ENCODE measurements at places on chromosomes 13 and 19.

DNA sequence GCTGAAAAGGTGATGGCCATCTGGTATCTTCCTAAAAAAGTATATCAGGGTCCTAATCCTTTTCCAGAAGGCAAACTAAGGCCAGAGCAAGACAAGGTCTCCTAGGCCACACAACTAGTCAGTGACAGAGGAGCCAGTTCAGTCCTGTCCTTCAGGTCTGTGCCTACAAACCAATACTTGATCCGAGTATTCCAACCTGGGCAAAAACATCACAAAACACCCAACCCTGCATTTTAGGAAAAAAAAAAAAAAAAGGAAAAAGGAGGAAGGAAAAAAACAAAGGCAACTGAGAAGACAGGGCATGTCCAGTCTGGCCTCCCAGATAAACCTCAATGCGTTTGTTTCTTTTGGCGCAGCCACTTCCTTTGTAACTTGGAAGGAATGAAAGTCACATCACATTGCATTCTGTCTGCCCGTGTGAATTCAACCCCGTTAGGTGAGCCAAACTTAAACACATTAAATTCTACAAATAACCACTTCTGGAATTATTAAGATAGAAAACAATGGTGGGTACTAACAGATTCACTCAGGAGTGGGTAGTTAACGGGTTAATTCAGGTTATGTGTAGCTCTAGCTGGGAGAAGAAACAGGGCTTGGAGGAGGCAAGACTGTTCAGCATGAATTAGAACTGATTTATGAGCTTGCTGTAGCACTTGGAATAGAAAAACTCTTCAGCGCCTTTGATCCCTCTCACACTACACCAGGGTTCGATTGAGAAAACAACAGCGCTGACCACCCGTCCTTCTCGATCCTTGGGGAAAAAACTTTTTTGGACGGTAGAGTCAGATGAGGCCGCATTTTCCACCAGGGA lies 43.0 kb upstream of the HNRNPA1L2 start:
- peak; percentile 65 for DNase-seq

GRCh38 chr19:35118268-35119020 lies 2.8 kb downstream of the FXYD3 start:
- no peak for DNase-seq

GRCh38 chr19:55644842-55645511 lies 1.5 kb downstream of the ZNF581 start:
- no peak for DNase-seq

GRCh38 chr13:80655778-80656511 lies 315.0 kb upstream of the SPRY2 start:
- DNase-seq, result peak; percentile 24

DNA sequence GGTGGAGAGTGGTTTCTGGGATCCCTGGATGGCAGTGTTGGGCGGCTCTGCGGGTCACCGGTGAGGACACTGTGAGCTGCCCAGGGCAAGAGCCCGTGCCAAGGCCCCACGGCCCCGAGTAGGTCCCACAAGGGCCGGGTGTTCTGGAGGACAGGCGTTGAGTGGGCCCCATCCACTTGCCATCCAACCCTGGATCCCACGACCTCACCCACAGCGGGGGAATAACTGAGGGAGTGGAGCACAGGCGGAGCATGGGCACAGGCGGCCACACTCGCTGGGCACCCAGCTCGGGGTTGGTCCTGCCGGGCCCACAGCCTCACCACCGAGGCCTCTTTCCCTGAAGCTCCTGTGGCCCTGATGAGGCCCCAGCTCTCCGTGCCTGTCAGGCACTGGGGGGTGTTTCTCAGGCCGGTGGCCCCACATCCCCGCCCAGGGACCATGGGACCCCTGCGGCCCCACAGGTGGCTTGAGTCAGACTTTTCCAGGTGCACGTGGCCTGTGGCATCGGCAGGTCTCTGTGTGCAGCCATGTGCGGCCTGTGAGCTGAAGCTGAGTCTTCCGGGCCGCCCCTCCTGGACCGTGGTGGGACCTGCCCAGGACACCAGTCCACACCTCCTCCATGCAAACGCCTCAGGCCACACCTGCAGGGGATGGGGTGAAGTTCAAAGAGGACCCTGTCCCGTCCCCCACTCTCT lies 16.6 kb downstream of the TMEM255B start:
- DNase-seq, result peak; percentile 36

- no peak for DNase-seq
Observed at GRCh38 chr13:46617229-46617721, 64.3 kb downstream of the LRCH1 start.

DNA sequence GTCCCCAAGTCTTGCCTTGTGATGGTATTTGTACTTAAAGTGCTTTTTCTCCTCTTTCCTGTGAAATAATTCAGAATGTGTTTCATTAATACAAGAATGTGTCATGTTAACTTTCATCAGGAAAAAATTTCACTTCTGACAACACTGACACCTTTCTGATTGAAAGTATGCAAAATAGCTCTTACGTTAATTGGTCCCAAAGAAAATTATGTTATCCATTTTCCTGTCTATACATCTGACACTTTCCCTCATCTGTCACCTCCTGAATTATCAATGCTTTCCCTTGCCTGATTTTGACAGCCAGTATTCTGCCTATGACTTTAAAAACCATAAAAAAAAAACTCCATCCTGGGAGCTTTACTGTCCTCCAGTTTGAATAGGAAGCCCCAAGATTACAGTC lies 336.5 kb downstream of the ATP8A2 start:
- no peak for DNase-seq

DNA sequence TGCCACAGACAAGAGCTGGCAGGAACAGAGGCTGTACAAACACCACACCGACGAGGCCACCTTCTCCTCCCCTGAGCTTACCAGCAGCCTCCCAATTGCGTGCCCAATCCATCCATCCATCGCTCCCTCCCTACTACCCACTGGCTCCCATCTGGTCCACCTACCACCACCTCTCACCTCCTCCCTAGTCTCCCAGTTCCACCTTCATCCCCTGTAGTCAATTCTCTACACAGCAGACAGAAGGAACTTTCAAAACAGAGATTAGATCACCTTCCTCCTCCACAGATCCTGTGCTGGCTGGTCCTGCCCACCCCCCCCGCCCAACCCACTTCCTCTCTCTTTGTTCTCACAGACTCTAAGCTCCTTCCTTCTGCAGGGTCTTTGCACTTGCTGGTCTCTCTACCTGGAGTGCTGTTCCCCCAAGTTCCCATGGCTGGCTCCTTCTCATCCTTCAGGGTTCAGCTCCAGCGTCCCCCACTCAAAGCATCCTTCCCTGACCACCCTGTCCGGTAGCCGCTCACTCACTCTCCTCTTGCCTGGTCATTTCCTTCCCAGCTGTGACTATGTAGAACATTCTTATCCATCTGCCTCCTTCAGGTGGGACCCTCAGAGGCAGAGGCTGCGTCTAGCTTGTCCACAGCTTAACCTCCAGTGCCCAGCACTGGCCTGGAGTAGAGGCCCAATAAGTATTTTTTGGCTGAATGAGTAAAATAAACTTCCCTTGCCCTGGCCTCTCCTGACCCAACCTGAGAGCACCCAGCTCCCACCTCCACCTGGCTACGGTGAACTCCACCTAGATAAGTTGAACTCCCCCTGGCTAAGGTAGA lies 23.0 kb downstream of the PIN1 start:
- no peak for DNase-seq

DNA sequence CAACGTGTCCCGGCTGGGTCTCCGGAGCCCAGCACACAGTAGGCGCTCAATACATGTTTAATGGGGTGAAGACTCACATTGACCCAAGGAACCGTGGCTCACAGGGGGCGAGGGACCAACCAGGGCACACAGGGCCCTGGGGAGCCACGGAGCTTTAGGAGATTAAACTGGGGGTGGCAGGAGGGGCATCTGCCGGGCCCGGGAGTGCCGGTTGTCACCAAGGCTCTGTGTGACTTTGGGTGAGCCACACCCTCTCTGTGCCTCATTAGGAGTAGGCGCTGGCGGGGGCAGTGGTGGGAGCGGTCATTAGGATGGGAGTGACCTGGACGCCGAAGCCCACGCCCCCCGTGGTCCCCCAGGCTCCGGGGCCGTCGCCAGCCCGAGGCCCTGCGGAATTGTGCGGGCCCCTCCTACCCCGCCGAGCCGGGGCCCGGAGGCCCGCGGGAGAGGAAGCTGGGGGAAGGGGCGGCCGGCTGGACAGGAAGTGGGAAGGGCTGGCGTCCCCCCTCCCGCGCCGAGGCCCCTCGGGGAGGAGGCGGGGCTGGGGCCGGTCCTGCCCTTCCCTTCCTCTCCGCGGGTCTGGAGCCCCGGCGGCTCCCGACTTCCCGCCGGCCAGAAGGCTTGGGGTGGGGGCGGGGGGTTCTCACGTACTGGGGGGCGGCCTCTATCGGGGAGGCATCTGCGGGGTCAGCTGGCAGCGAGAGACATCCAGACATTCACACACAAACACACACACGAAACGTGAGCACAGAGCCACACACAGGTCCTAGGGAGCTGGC lies 1.8 kb upstream of the SSBP4 start:
- DNase-seq, result peak; percentile 90

GRCh38 chr13:27269114-27269665 lies 1.4 kb upstream of the RASL11A start:
- peak; percentile 32 for DNase-seq

GRCh38 chr13:109971456-109972090 lies 185.2 kb upstream of the IRS2 start:
- no peak for DNase-seq

GRCh38 chr13:75365724-75366173 lies 116.2 kb downstream of the TBC1D4 start:
- no peak for DNase-seq

DNA sequence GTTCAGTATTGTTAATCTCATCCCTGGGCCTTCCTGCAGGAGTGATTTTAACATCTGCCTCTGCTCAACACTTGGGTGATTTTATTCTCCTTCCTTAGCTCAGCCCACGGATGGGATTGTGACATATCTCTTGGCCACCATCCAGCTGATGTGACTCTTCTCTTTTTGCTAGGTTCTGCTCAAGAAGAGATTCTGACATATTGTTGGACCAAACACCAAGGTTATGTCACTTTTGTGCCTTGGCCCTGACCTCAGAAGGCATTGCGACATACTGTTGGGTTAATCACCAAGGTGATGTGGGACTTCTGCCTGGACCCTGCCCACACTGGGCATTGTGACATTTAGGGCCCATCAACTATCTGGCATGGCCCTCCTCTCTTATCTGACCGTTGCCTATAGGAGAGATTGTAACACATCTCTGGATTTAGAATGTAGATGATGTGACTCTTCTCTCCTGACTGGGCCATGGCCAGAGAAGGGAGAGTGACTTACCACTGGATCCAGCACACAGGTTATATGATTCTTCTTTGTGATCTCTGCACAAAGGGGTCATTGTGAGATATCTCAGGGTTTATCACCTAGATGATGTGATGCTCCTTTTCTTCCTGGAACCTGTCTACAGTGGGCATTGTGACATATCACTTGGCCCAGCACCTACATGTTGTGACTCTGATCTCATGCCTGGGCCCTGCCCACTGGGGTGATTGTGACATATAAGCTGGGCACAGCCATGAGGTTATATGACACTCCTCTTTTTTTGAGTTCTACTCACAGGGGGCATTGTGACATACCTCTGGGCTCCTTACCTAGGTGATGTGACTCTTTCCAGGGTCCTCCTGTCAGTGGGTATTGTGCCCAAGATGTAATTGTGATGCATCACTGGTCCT lies 88.8 kb downstream of the ZNF429 start:
- DNase-seq, result no peak

GRCh38 chr13:110354123-110354627 lies 47.1 kb downstream of the COL4A2 start:
- DNase-seq, result no peak

- peak; percentile 9 for DNase-seq
Observed at GRCh38 chr19:45253396-45254027, 2.4 kb downstream of the MARK4 start.

DNA sequence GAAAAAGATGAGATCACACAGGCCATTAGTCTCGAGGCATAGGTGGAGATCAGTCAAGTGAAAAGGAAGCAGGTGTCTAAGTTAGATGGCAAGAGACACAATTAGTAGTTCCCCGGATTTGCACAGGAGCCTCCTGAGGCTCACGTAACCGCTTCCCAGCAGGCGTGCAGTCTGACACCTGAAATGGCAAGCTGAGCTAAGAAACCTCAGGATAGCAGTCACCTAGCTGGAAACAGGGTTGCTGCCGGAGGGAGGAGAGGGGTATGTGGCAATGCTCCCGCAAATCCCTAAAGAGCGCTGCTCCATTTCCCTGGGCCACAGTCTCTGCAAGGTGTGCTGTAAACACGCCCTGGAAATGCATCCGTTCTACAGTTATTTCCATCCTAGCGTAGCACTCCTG lies 1151.0 kb downstream of the DIAPH3 start:
- DNase-seq, result no peak

- no peak for DNase-seq
Observed at GRCh38 chr13:21549633-21550032, 54.3 kb downstream of the MICU2 start.

DNA sequence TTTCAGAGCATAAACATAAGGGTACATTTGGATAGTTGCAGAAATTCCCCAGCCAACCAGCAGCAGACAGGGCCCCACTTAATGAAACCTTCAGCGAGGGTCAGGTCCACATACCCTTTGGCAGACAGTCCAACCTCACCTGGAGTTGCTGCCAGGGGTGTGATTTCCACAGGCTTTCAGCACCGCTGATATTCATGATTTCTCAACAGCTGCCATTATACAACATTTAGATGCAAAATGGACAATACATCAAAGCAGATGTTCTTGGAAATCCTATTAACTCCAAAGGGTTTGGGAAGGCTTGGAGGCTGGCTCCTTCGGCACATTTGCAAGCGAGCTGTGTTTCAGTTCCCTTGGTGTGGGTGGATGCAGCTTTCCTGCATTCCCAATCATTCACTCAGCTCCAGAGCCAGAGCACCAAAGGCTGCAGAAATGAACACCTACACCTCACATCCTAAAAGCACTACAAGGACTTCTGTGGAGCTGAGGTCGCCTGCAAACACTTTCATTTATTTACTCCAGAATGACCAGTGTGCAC lies 147.2 kb upstream of the VSTM2B start:
- no peak for DNase-seq

GRCh38 chr13:32659736-32660135 lies 73.5 kb downstream of the PDS5B start:
- DNase-seq, result no peak

- no peak for DNase-seq
Observed at GRCh38 chr13:106182404-106182803, 353.1 kb downstream of the EFNB2 start.

DNA sequence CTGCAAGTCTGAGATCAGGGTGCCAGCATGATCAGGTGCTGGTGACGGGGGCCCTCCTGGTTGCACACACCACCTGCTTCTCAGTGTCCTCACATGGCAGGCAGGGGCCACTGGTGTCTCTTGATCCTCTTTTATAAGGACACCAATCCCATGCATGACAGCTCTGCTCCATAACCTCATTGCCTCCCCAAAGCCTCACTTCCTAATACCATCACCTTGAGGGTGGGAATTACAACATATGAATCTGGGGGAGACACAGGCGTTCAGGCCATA lies 15.0 kb upstream of the MIER2 start:
- no peak for DNase-seq

GRCh38 chr19:16366433-16367260 lies 42.0 kb downstream of the KLF2 start:
- no peak for DNase-seq
